Esophagus (tissue), 2 donors: ENCODE measurements at places on chromosomes 6 and 20. TPM values are rescaled to one million over a fixed set of nuclear protein-coding genes. Genes with fewer than 3 reads are reported as not detected.

Gene BMP6
- 0.26 TPM for polyA plus RNA-seq

Gene COMMD7
- polyA plus RNA-seq, result 20.9 TPM

Gene CCN5
- polyA plus RNA-seq, result 24.5 TPM

Gene UBE2C
- 83.4 TPM for polyA plus RNA-seq

Gene TFAP2A
- polyA plus RNA-seq, result 28.8 TPM

Gene SGK1
- 64.7 TPM for polyA plus RNA-seq

Gene TRIM40
- 0.02 TPM for polyA plus RNA-seq

Gene TMEM74B
- polyA plus RNA-seq, result 1.4 TPM

Gene FBXL4
- polyA plus RNA-seq, result 2.4 TPM

Gene GPSM3
- 4.0 TPM for polyA plus RNA-seq

Gene TRAPPC3L
- not detected for polyA plus RNA-seq

Gene TTK
- polyA plus RNA-seq, result 5.6 TPM

Gene TRERF1
- polyA plus RNA-seq, result 8.1 TPM

Gene FOXQ1
- polyA plus RNA-seq, result 8.7 TPM

Gene RNGTT
- 3.9 TPM for polyA plus RNA-seq

Gene KCNK5
- polyA plus RNA-seq, result 2.5 TPM

Gene C2
- 1.3 TPM for polyA plus RNA-seq

Gene TRIM39
- polyA plus RNA-seq, result 12.1 TPM

Gene TMEM181
- 9.3 TPM for polyA plus RNA-seq

Gene SLC35D3
- polyA plus RNA-seq, result not detected

Gene C6orf89
- polyA plus RNA-seq, result 15.9 TPM

Gene TMEM14A
- 43.2 TPM for polyA plus RNA-seq

Gene RNF182
- polyA plus RNA-seq, result 0.08 TPM

Gene FAM83C
- 32.3 TPM for polyA plus RNA-seq

Gene MOG
- polyA plus RNA-seq, result not detected

Gene BPI
- polyA plus RNA-seq, result not detected

Gene KIZ
- polyA plus RNA-seq, result 5.7 TPM

Gene POU5F1
- polyA plus RNA-seq, result 0.59 TPM

Gene MBOAT1
- polyA plus RNA-seq, result 6.6 TPM

Gene STK4
- 4.7 TPM for polyA plus RNA-seq

Gene RHAG
- polyA plus RNA-seq, result 0.06 TPM

Gene BTN1A1
- not detected for polyA plus RNA-seq

Gene BPIFA1
- not detected for polyA plus RNA-seq

Gene CLVS2
- not detected for polyA plus RNA-seq

Gene HS3ST5
- polyA plus RNA-seq, result not detected

Gene PNLDC1
- 0.20 TPM for polyA plus RNA-seq

Gene PTGIS
- polyA plus RNA-seq, result 6.1 TPM

Gene DEFB124
- 0.16 TPM for polyA plus RNA-seq

Gene DPPA5
- polyA plus RNA-seq, result not detected

Gene CRISP3
- 144 TPM for polyA plus RNA-seq

Gene ZNF165
- 3.0 TPM for polyA plus RNA-seq

Gene SLC52A3
- polyA plus RNA-seq, result 5.6 TPM
